DMS153 (cell line): ENCODE measurements at places on chromosomes 5 and 9.

GRCh38 chr9:31699836-31700235 is 684.6 kb upstream of the ACO1 start:
- no peak for DNase-seq

GRCh38 chr9:134304690-134305089 is 21.6 kb upstream of the RXRA start:
- DNase-seq, result peak; percentile 50

DNA sequence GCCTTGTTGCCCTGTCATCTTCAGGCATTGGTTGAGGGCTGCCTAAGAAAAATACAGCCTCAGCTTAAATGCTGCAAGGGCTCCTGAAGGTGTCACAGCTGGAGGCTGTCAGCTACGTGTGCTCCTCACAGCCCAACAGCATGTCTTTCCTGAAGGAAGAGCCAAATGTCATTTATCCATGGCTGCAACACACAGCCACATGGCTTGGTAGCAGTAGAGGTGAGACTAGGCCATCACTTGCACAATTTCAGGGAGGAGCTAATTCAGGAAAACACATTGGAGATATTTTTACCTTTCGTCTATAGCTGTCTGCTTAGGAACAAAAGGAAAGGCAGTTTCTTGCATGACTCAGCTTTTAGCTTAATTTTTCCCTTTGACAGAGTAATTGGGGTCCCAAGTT is 260.7 kb downstream of the SYK start:
- DNase-seq, result no peak

- DNase-seq, result no peak
Observed at GRCh38 chr5:98750693-98751092, 22.8 kb upstream of the RGMB start.
